ENCODE measurements at places on chromosomes 7 and 10. TPM values are rescaled to one million over a fixed set of nuclear protein-coding genes. Genes with fewer than 3 reads are reported as not detected.
A peak's percentile ranks its signal among the peaks of the same experiment; 100 is the strongest.

CALHM2 gene
- polyA plus RNA-seq: 18.9 TPM

HMX2 gene
- polyA plus RNA-seq: not detected

LRGUK gene
- polyA plus RNA-seq: 2.4 TPM

DNA sequence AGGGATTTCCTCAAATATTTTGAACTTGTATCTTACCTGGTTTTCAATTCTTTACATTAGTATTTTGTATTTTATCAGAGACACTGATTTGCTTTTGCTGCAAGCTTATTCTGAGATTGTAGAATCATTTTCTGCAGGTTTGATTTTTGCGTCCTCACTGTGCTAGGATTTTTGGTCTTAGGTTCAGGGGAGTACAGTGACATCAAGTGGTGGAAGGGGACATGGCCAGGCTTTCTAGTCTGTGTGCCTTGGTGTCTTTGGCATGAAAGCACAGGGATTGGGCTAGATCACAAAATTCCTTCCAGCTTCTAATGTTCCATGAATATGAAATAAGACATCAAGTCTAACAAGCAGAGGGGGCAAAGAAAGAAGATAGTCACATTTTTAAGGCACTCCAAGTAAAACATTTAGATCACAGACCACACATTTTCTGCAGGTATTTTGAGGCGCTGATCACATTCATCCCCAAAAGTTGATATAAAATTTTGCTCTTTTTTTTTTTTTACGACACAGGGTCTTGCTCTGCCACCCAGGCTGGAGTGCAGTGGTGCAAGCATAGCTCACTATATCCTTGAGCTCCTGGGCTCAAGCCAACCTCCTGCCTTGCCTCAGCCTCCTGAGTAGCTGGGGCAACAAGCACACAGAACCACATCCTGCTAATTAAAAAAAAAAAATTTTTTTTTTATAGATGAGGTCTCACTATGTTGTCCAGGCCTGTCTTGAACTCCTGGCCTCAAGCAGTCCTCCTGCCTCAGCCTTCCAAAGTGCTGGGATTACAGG is 124.4 kb downstream of the PON1 start:
- DNase-seq: peak; percentile 63

DNA sequence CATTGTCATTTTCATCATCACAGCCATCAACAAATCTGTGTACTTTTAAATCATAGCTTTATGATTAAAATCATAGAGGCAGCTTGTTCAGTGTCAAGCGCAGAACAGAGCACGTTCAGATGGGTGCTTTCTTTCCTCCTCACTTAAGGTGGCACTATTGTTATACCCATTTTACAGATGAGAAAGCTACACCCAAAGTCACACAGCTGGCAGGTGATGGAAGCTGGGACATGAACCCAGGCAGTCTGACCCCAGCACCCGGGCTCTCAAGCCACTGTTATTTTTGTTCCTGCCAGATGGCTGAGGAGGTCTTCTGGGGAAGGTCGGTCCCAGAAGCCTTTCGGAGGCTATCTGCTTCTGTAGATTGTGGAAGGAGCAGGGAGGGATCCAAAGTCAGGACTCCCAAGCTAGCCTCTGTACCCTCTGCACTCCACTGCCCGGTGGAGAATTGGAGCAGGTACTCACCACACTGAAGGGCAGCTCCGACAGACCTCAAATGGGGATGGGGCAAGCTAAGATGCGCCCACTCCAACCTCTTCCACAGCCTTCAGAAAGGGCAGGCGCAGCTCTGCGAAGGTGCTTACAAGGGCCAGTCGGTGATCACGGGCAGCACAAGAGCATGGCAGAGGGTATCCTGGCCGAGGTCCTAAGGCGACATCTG is 610 bp downstream of the AVPI1 start:
- no peak for DNase-seq

DNA sequence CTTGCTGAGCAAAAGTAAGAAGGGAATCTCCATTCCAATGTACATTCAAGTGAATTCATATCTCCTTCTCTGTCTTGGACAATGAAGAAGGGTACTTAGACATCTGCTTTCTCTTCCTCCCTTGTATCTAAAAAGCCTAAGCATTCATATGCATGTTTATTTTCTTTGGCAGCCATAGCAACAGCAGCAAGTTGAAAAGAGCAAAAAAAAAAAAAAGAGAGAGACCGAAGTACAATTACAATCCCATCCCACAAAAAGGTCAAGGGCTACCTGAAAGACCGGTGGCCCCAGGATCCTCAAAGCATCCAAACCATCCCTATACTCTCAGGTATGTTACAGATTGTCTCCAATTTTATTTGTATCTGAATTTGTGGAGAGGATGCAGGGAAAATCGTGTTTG is 4.1 kb downstream of the OR2F1 start:
- DNase-seq: no peak

- no peak for DNase-seq
Observed at GRCh38 chr10:69818676-69819239, 17.1 kb downstream of the COL13A1 start.

GRCh38 chr7:12768948-12769347 is 81.5 kb downstream of the ARL4A start:
- no peak for DNase-seq

DNA sequence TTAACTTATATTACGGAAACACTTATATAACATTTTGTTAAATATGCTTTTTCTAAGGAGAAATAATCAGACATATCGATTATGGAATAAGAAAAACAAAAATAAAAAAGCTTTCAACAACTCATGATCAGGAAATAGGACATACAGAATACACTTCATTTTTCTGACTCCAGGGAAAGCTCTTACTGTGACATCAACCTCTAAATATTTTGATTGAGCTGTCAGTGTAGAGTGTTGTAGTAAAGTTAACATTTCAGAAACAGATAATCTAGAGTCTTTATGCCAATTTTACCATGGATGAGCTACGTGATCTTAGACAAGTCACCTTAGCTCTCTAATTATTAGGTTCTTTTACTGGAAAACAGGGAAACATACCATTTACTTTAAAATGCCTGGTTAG is 218.9 kb upstream of the SORCS1 start:
- no peak for DNase-seq

DNA sequence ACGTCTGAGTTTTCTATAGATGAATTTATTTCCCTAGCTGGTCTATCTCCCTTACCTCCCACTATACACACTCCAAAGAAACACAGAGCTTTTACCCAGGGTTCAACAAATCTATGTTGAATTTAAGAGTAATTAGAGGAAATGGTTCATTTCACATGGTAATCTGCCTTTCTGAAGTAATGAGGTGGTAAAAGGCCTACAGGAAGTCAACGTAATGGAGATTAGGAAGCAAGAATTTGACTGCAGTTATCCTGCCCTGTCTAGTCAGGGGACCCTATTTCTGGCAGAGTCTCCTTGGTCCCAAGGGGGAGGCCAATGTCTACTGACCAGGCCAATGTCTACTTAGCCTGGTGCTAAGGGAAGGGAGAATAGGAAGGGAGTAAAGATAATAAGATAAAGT is 21.4 kb upstream of the SIRT1 start:
- DNase-seq: no peak

All from right lung (tissue), 10 donors.